ENCODE measurements at places on chromosomes 6 and 20.
A peak's percentile ranks its signal among the peaks of the same experiment; 100 is the strongest.

- DNase-seq, result no peak
These were observed 231.3 kb downstream of the TFAP2C start for GRCh38 chr20:56860413-56860812.

GRCh38 chr6:98560418-98560817 lies 274.0 kb upstream of the POU3F2 start:
- no peak for DNase-seq

DNA sequence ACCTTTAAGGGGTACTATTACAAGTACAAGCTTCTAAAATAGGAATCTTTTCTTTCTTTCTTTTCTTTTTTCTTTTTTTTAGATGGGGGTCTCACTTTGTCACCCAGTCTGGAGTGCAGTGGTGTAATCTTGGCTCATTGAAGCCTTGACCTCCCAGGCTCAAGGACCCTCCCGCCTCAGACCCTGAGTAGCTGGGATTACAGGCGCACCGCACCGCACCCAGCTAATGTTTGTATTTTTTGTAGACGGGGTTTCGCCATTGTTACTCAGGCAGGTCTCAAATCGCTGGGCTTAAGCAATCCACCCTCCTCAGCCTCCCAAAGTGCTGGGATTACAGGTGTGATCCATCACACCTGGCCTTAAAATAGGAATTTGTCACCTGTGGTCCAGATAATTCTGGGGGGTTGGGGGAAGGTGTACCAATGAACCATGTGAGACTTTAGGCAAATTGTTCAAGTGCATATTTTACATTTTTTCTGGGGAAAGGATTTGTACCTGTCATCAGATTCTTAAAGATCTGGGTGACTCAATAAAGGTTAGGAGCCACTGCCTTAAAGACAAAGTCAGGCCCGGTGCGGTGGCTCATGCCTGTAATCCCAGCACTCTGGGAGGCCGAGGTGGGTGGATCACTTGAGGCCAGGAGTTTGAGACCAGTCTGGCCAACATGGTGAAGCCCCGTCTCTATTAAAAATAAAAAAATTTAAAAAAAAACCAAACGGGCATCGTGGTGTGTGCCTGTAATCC lies 19.7 kb upstream of the SYNJ2 start:
- DNase-seq, result no peak

GRCh38 chr6:2958776-2959175 lies 12.6 kb downstream of the SERPINB6 start:
- DNase-seq, result no peak

DNA sequence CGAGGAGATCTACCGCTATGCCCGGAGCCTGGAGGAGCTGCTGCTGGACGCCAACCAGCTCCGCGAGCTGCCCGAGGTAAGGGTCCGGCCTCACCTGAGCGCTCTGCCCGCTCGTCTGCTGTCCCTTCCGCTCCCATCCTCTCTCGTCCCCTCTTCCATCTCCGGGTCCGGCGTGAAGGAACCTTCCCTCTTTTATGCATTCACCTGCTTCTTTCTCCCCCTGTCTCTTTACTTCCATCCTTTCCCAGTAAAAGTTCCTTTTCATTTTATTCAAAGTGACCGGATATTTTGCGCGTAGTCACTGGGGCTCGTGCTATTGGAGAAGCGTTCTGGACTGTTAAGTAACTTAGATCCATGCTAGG lies 516 bp downstream of the LRRC1 start:
- DNase-seq, result no peak

DNA sequence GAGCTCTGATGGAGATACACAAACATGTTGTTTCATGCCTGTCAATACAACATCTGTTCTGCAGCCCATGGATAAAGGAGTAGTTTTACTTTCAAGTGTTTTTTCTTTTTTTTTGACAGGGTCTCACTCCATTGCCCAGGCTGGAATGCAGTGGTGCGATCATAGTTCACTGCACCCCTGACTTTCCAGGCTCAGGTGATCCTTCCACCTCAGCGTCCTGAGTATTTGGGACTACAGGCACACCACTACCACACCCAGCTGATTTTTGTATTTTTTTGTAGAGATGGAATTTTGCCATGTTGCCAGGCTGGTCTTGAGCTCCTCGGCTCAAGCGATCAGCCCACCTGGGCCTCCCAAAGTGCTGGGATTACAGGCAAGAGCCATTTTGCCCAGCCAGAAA lies 97.0 kb downstream of the SMAP1 start:
- DNase-seq, result no peak

DNA sequence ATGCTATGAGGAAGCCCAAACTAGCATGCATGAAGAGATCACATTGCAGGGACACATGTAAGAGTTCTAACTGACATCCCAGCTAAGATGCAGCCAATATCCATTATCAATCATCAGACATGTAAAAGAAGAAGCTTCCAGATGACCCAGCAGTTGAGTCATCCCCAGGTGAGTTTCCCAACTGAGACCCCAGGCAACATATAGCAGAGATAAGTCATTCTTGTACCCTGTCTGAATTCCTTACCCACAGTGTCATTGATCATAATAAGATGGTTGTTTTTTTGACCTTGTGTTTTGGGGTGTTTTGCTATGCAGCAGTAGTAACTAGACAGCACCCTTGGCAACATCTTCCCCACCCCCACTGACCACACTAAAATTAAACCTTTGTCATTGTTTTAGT lies 18.9 kb downstream of the SIRPD start:
- no peak for DNase-seq

DNA sequence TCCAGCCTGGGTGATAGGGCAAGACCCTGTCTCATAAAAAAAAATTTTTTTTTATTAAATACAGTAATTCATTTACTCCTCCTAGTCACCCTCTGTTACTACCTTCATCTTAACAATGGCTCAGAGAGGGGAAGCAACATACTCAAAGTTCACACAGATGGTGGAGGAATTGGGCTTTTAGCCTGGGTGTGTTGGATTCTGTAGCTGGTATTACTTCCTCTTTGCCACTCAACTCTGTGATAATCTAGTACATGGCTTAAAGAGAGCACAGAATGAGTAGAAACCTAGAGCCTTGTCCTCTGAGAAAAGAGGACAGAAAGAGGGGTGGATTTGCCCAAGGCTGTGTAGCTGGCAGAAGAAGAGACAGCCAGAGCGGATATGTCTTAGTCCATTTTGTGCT lies 96.6 kb downstream of the DLGAP4 start:
- DNase-seq, result no peak

DNA sequence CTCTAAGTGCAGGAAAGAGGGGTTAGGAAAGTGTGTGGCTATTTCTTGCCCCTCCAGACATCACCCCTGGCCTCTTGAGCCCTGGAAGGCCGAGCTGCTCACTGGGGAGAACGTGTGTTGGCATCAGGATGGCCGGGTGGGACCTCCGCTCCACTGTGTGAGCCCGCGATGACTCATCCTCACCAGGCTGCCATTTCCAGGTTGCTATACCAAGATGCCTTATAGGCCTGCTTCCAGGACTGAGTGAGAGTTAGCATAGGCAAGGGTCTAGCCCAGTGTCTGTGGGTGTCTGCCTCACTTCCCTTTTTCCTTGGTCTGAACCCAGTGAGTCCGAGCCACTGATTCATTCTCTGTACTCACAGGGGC lies 105.0 kb downstream of the MRPL14 start:
- no peak for DNase-seq

DNA sequence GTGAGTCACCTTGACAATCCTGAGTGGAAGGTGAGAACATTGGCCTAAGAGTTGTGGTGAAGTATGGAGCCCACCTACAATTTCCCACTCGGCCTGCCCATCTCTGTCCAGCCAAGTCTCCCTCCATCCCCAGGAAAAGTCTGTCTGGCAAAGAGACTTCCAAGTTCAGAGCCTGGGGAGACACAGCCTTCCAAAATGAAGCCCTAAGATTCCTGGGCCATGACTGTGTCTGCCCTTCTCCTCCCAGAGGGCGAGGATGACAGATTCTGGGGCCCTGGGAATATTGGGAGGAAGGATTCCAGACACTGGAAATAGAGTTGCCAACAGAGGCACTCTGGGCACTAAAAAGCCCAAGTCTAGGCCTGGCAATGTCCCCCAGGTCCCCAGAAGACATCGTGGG lies 176.8 kb downstream of the NFATC2 start:
- DNase-seq, result no peak

- no peak for DNase-seq
These were observed 10.7 kb upstream of the TLDC2 start for GRCh38 chr20:36865076-36865860.

DNA sequence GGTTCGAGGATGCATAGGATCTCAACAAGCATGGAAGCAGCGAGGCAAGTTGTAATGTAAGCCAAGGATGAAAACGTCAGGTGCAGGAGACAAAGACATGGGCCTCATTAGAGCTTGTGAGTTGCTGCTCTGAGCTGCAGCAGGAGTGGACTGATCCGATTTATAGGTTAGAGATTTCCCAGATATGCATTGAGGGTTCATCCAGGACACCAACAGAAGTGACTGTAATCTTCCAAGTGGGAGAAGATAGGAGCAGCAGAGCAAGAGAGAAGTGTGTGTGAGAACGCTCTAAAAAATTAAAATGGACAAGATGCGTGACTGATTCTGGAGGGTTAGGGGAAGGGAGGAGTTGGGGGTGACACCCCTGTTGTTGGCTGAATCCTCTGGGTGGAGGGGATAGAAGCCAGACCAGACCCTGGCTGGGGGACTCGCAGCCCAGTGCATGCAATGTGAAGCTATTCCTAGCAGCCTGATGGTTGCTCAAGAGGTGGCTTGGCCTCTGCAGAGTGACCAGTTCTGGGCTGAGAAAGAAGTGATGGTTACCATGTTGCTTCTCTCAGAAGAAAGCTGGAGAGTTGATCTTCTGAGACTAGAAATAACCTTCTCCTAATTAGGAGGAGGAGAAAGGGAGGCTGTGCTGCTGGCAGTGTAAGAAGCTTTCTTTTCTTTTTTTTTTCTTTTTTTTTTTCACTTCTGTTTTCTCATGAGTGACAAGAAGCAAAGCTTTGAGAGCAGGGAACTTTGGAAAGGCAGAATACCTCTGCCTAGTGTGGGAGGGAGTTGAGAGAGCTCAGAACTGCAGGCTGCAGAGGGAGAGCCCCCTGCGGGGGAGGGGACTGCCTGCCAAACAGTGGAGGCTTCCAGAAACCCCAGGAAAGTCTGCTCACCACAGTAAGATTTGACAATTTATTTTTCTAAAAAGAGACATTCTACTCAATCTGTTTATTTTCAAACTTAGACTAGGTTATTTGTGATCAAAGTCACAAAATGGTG lies 116.9 kb downstream of the SLX4IP start:
- no peak for DNase-seq

DNA sequence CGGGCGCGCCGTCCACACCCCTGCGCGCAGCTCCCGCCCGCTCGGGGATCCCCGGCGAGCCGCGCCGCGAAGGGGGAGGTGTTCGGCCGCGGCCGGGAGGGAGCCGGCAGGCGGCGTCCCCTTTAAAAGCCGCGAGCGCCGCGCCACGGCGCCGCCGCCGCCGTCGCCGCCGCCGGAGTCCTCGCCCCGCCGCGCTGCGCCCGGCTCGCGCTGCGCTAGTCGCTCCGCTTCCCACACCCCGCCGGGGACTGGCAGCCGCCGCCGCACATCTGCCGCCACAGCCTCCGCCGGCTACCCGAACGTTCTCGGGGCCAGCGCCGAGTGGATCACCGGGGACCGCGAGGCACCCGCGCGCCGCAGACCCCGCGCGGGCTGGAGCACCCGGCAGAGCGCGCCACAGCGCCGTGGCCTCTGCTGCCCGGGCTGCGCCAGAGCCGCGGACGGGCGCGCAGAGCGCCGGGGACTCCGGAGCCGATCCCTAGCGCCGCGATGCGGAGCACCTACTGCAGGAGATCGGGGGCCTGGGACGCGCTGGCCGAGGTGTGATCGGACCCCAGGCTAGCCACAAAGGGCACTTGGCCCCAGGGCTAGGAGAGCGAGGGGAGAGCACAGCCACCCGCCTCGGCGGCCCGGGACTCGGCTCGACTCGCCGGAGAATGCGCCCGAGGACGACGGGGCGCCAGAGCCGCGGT lies at the start of gene BMP2:
Gene BMP2, plus strand, starts transcription at position 151 of the 692 bp plus-strand sequence. CDS start 2,441 bp downstream, outside the sequence.
- DNase-seq, result no peak

- no peak for DNase-seq
These were observed 621 bp downstream of the NOL7 start for GRCh38 chr6:13615792-13616120.

- no peak for DNase-seq
These were observed 31.6 kb upstream of the HLA-DQA2 start for GRCh38 chr6:32709625-32710024.

- DNase-seq, result peak; percentile 26
These were observed 7.2 kb downstream of the HLA-G start for GRCh38 chr6:29834564-29835436.

DNA sequence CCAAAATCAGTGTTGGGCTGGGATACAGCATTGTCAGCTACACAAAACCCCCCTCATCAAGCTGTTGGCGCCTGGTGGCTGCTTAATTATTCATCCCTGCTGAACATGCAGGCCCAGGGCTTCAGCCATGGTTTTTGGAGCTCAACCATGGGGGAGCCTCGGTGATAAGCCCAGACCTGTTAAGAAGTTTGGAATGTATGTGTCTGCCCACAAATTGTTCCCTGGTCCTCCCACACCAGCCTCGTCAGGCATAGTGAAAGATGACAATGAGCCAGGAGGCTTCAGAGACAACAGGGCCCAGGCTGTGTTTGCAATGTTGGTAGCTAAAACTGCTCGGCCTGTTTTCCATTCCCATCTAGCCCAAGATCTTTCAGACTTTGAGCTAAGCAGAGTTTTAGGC lies 34.8 kb upstream of the SIRPA start:
- DNase-seq, result no peak

DNA sequence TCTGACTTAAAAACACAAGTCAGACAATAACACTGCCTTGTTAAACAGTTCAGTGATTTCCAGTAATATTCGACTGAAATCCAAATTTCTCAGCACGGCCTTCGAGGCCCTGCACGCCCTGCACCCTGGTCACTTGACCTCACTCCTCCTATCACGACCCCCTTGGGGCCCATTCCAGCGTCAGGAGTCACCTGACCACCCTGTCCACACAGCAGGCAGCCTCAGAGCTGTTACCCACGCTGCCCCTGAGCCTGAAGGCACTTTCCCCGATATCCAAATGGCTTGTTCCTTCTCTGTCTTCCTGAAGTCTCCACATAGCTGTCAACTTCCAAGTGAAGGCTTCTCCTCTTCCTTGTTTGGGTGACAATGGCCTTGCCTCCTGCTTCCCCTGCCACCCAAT lies 33.1 kb upstream of the SMOC2 start:
- DNase-seq, result no peak

- no peak for DNase-seq
These were observed 175.2 kb upstream of the ARID1B start for GRCh38 chr6:156602066-156602385.

DNA sequence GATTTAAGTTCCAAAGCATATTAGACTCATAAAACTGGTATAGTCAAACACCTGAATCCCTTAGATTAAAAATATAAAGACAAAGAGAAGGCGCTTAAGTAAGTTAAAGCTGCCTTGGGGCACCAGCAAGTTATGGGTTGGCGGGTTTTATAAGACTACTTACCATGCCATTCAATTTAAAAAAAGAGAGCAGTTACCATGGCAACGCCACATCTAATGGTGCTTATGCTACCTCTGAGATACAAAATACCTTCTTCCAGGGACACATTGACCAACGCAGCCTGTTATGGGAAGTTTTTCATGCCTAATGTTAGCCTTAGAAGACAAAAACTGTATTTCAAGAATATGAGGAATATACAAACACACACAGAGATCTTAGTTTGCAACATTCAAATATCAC lies 713.6 kb downstream of the RNF144B start:
- DNase-seq, result no peak

Data from activated CD4-positive, CD25-positive, alpha-beta regulatory T cell treated with anti-CD3 and anti-CD28 coated beads, Interleukin-2, amount 50 U/mL, for 16 hours (primary cell).